ENCODE measurements at places on chromosomes 1 and 21.

- DNase-seq = no peak
Measured at GRCh38 chr21:34365809-34366208, 2.0 kb downstream of the KCNE2 start.

DNA sequence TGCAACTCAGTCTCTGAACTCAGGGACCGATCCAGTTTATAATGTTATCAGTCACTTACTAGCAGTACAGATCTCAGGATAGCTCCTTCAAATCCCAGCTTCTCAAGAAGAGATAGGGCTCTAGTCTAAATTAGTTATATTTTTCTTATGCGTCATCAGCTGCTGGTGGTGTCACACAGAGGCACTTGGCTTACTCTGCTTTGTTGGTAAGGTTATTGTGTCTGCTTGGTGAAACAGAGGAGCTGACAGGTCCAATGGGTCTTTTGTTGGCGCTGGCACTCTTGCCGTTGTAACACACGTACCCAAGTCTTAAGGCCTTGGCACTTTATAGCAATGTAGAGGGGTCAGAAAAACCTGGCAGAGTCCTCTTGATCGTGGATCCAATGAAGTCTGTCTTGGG lies 12.2 kb downstream of the TOR1AIP2 start:
- no peak for DNase-seq

- DNase-seq = peak; percentile 35
Measured at GRCh38 chr1:67429528-67430357, 459 bp downstream of the SERBP1 start.

DNA sequence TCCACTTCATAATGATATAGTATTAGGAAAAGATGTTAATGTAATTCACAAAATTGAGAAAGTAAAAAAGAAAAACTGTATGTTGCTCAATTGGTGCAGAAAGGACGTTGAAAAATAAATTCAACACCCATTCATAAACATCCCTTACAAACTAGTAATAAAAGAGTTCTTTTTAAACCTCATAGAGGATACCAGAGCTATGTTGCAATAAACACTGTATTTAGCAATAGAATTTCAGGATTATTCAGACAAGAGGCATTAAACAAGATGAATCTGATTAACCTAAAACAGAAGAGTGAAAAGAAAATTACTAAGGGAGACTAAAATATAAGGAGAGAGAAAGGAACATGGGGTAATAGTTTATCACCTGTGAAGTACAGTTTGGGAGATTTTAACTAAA lies 154.8 kb downstream of the NTPCR start:
- no peak for DNase-seq

DNA sequence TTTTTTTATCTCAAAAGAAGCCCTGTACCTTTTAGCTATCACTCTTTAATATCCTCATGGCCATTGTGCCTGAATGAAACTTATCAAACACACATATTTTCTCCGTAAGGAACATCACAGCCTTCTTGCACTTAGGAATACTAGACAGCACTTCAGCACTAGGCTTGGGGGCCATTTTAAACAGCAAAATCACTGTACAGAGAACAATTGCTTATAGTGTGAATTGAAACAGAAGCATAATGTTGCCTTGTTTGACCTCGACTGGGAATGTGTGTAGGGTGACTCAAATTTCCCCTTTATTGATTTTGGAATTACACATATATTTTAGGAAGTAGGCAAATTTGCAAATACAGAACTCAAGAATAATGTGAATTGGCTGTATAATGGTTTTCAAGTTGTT lies 36.4 kb downstream of the KYAT3 start:
- DNase-seq = no peak

Data from CD4-positive, alpha-beta T cell treated with Interleukin-17A for 4 hours (primary cell).